ENCODE measurements at places on chromosomes 11 and 22. TPM values are rescaled to one million over a fixed set of nuclear protein-coding genes. Genes with fewer than 3 reads are reported as not detected.

Gene ZNRF3
- 3.5 TPM for total RNA-seq

Gene STARD10
- total RNA-seq = 7.4 TPM

Gene RIMBP3C
- 0.15 TPM for total RNA-seq

Gene EMID1
- not detected for total RNA-seq

Gene PDGFB
- not detected for total RNA-seq

Gene DDI1
- not detected for total RNA-seq

Gene MAML2
- total RNA-seq = 11.3 TPM

Gene PRRG4
- total RNA-seq = 0.15 TPM

Gene OR8A1
- total RNA-seq = not detected

Gene HEPHL1
- total RNA-seq = not detected

Gene ANO3
- 0.33 TPM for total RNA-seq

Gene PIM3
- 53.8 TPM for total RNA-seq

Gene OR8G1
- 0.17 TPM for total RNA-seq

Gene SCGB1D2
- total RNA-seq = not detected

Gene PNPLA5
- 0.50 TPM for total RNA-seq

Gene MOV10L1
- 1.0 TPM for total RNA-seq

Gene SLC22A12
- total RNA-seq = not detected

Gene ART1
- total RNA-seq = not detected

Gene OR51B4
- total RNA-seq = not detected

Gene TP53AIP1
- 0.15 TPM for total RNA-seq

Gene MAJIN
- total RNA-seq = not detected

Gene CLTCL1
- total RNA-seq = 9.6 TPM

Gene VWCE
- 8.4 TPM for total RNA-seq

Gene TRIM34
- 19.2 TPM for total RNA-seq

Gene OR4D11
- total RNA-seq = not detected

Gene GLYAT
- total RNA-seq = not detected

Gene KCNK7
- 0.50 TPM for total RNA-seq

Gene C11orf87
- not detected for total RNA-seq

Gene TUB
- 4.5 TPM for total RNA-seq

Gene C22orf23
- 0.50 TPM for total RNA-seq

Gene OR51Q1
- total RNA-seq = not detected

Gene GPHA2
- total RNA-seq = not detected

Gene VSIG10L2
- total RNA-seq = not detected

Gene ANO5
- not detected for total RNA-seq

Gene SLC29A2
- 0.58 TPM for total RNA-seq

Gene SLC5A1
- not detected for total RNA-seq

Gene CNGA4
- not detected for total RNA-seq

Gene MMP12
- 0.44 TPM for total RNA-seq

Gene APOBEC3A
- total RNA-seq = not detected

Gene TEX54
- total RNA-seq = not detected

Gene OR2AT4
- total RNA-seq = not detected

Gene EIF4G2
- total RNA-seq = 843 TPM

Gene KCNJ1
- total RNA-seq = under 0.01 TPM

Gene CLCF1
- 3.1 TPM for total RNA-seq

Gene IFITM1
- total RNA-seq = 20.9 TPM

Gene RIBC2
- under 0.01 TPM for total RNA-seq

Gene ZNF214
- 9.9 TPM for total RNA-seq

Gene RBX1
- total RNA-seq = 99.9 TPM

Gene TRIM49
- not detected for total RNA-seq

Gene RTN4R
- 0.15 TPM for total RNA-seq

Gene DDIAS
- 5.5 TPM for total RNA-seq

Gene PIH1D2
- total RNA-seq = 1.5 TPM

Gene KCNQ1
- under 0.01 TPM for total RNA-seq

Gene SYCE3
- not detected for total RNA-seq

Gene SLC37A2
- total RNA-seq = 2.0 TPM

Gene FREY1
- total RNA-seq = 2.3 TPM
